ENCODE measurements at places on chromosomes 12 and 14.

DNA sequence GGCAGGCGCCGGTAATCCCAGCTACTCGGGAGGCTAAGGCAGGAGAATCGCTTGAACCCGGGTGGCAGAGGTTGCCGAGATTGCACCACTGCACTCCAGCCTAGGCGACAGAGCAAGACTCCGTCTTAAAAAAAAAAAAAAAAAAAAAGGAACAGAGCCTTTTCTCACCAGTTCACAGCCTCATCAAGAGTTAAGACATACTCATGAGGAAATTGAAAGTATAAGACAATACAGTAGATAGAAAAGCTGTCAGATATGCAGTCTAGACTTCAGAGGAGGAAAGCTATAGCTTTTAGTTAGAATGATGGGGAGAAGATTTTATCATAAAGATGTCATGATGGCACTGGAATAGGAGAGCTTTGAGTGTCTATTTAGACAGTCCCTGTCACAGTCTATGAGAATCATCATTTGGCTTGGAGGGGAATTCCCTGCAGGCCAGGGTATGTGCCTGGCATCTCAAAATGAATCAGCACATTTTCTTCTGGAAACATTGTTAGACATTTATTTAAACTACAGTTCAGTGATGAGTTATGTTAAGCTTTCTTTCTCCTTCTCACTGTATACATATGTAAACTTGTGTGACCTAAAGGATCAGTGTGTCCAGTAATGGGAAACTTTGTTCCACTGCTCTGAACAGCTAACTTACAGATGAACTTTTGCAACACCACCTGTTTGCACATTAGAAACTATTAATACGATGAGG, 2.9 kb upstream of the RAB35 start:
- peak; percentile 63 for DNase-seq

GRCh38 chr12:53255996-53256395, 12.1 kb upstream of the ESPL1 start:
- DNase-seq: no peak

GRCh38 chr12:122836027-122836921, 1.0 kb downstream of the HIP1R start:
- no peak for DNase-seq

DNA sequence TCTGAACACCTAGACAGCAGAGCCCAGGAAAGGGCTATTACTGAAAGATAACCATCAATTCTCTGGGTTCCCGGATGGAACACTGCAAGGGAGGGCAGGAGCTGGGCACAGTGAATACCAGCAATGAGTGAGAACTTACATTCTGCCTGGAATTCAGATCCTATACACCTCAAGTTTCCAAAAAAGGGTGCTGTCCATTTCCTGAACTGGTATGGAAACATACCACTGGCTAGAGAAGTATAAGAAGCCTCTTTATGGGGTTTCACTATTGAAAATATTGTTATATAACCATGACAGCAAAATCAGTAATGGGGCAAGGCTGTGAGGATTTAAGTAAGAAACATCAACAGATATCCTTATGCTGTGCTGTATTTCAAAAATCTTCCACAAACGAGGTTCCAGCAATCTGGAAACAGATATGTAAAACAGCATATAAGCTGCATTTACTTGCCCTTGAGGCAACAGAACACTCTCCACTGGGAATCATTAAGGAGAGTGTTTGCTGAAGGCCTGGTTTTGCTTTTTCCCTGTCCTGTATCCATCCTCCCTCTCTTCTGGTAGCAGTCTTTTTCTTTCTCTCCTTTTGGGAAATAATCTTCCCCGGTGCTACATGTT, 53.3 kb upstream of the GTF2A1 start:
- DNase-seq: no peak

GRCh38 chr12:64085996-64086395, 136.1 kb downstream of the KICS2 start:
- peak; percentile 21 for DNase-seq
